ENCODE measurements at places on chromosomes 3 and 15.
A peak's percentile ranks its signal among the peaks of the same experiment; 100 is the strongest.

DNA sequence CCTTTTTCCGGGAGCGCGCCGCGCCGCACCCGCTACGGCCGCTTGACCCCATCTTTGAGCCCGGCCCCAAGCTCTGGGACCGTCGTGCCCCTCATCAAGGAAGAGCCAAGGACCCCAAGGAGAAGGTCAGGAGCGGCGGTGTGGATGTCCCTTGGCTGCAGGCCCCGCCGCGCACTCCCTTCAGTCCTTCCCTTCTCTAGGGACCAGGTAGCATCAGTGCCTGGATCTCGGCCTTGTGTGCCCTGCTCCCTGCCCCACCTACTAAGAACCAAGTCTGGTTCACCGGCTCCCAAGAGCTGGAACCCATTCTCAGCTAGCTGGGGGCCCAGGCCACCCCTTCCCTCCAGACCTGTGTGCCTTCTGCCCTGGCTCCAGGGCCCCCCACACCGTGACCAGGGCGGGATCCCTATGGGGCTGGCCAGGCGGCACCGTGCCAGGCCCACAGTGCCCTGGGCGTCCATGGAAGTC lies 69.3 kb upstream of the CGNL1 start:
- peak; percentile 13 for ATAC-seq

DNA sequence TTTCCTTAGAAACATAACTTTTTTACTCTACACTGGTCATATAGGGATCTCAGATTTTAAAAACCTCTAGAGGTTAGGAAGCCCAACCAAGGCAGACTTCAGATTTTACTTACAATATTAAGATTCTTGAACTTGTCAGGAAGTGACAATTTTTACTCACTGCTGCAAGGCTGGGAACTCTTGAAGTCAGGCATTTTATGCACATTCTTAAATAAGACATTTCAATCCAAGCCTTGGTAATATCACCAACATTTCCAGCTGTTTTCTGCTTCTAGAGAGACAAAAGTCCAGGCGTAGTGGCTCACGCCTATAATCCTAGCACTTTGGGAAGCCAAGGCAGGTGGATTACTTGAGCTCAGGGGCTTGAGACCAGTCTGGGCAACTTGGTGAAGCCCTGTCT lies 33.6 kb upstream of the UBP1 start:
- no peak for ATAC-seq

GRCh38 chr3:123880998-123881561 lies 3.1 kb downstream of the MYLK start:
- ATAC-seq = no peak

- peak; percentile 24 for ATAC-seq
These were observed 4.2 kb upstream of the CCR2 start for GRCh38 chr3:46349484-46350261.

DNA sequence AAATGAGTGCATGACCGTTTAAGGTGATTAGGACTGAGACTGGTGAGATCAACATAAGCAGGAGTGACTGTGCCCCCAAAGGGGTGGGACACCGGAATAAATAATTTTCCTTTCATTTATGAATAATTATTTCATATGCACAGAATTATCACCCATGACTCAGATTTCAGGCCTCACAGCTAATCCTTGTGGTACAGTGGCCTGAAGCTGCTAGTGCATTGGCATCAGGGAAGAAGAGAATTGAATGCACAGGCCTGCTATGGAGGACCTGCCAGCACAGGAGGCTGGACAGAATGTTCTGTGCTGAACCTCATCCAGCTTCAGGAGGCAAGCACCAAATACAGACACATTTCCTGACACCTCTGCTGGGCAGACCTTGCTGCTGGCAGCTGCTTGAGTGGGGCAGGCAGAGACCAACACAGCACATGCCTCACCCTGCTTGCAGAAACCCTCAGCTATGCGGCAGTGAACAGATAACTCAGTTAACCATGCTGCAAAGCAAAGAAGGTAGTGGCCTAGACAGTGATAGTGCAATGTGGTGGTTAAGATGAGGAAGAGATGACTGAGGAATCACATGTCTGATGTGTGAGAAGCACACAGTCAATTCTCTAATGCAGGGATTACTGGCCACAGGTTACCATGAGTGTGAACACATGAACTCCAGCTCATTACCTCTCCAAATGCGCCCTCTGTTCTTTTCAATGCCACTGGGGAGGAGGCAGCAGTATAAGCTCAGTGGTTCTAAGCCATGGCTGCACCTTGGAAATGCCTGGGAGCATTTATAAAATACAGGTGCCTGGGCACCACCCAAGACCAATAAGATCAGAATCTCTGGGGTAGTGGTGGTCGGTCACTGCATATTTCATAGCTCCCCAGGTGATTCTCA lies 68.1 kb upstream of the SCN5A start:
- ATAC-seq = no peak

DNA sequence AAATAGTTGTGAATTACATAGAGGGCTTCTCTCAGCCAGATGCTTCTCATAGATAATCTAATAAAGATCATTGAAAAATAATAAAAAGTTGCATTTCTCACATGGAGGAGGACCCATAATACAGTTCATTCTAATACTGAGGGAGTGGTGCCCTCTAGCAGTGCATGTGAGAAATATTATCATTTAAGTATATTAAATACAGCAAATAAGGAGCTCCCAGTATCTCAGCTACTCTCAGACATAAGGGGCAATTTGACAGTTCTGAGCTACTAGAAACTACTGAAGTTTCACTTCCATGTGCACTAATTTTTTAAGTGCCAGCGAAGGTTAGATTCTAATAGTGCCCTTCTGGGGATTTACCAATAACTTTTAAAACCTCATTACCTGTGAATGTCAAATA lies 188.3 kb downstream of the IL5RA start:
- ATAC-seq = no peak

DNA sequence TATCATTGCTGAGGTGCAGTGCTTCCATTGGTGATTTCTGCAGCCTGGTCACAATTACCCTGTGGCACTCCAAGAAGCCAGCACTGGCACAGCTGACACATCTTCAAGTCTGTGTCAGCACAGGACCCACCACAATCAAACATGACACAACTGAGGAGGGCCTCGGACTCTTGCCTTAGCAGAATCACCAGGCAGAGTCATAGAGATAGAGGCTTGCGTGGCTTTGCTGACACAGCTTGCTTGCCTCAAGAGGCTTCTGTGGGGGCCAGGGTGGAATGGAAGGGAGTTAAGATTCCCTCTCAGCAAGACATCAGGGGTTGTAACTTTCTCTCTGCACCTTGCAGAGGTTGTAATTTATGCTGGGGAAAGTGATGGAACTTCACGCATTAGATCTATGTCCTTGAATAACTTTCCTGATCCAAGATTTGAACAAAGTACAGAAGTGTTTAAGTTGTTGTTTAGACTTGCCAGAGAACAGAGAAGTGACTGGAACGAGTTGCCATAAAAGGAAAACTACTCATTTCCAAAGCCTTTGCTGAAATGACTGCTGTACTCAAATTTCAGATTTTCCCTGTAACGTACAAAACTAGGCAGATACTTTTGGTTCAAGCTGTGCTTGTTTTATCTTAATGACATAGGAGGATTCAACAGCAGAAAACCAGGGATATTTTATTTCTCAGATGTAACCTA lies 170.7 kb downstream of the DIPK2A start:
- ATAC-seq = no peak

DNA sequence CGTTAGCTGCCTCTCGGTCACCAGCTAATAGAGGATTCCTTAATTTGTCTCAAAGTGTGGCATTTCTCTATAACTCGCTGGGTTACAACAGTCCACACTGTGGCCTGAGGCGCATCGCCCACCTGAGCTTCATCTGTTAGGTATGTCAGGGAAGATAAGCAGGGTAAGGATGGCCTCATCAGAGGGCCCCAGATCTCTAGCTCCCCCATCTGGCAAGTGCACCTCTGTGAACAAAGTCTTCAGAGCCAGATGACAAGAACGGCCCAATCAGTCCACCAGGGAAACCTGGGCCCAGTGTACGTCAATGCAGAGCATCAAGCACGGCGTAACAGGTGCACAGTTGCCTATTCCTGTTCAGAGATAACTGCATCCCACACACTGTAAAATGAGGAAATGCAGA lies 23.2 kb downstream of the FRG2C start:
- no peak for ATAC-seq

DNA sequence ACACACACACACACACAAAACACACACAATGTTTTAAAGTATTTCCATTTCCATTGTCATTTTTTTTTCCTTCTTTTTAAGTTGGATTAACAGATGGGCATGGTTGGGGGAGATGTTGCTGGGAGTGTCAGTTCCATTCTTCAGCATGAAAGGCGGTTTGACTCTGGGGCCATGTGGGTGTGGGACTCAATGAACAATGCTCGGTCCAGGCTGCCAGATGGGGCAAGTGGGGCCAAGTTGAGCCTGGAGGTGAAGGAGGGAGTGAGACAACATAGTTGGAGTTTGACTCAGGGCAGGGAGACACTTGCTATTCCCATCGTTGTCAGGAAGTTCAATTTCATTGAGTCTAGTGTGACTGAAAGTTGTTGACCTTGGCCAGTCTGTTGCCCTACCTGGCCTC lies 125.3 kb downstream of the TLE3 start:
- no peak for ATAC-seq

DNA sequence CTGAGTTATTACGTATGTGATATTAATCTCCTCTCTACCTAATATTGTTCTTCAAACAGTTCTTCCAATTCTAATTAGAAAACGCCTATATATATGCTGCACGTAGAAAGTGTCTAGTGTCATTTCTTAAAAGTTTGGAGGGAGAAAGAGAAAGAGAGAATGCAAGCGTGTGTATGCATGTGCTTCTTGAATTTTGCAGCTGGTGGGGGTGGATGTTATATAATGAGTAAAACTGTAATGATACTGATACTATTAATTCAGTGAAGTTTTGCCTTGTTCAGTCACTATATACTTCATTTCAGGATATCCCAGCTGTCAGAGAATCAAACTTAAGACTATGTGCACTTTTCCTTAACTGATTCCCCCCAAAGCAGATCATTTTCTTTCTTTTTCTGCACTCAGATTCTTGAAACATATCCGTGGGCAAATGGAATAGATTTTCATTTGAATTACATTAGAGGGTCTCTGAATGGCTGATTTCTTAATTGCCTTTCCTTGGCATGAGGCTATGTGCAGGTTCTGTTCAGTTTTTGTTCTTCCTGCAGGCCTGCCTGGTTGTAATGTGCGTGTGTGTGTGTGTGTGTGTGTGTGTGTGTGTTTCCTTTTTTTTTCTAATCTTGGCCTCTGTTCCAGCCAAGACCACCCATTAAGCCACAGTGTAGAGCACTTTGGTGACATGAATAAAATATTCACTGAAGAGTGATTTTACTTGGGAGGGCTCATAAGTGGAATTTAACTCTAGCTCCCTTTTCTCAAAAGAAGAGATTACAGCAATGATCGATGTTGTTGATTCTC lies 617.5 kb downstream of the RBMS3 start:
- ATAC-seq = no peak

GRCh38 chr15:69060744-69061143 lies 46.2 kb downstream of the NOX5 start:
- ATAC-seq = peak; percentile 89

DNA sequence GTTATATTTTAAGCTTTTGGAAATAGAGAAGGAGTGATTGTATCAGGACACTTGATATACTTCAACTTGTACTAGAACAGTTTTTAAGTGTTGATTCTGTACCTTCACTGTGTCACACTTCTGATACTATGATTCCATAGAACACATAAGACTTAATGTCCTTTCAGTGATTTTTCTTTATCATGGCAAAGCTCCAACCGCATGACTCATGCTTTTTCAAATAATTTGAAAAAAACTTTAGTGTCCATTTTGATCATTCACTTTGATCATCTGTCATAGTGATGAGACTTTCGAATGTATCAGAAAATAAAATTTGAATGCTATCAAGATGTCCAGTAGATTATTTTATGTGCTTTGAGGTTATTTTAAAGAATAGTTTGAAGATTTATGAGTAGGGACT lies 32.0 kb downstream of the AP4E1 start:
- ATAC-seq = no peak

GRCh38 chr3:171606151-171606751 lies 146.0 kb upstream of the TNIK start:
- ATAC-seq = no peak

GRCh38 chr15:80496096-80496495 lies 91.9 kb downstream of the ARNT2 start:
- ATAC-seq = no peak

- peak; percentile 23 for ATAC-seq
These were observed 4.2 kb downstream of the OCA2 start for GRCh38 chr15:28094732-28095521.

- ATAC-seq = no peak
These were observed 1.3 kb downstream of the GREM1 start for GRCh38 chr15:32718821-32719716.

DNA sequence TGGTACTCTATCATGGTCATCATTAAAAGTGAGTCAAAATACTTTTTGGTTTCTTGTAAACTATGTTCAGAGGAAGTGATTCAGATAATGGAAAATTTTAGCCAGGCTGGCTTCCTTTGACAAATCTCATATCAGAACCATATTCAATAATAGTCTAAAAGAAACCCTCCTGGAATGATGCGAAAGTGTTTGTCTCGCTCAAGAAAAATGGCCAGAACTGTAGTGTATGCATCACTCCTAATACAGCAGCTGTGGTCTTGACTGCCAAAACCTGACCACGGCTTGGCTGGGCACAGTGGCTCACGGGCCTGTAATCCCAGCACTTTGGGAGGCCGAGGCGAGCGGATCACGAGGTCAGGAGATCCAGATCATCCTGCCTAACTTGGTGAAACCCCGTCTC lies 35.6 kb upstream of the KCNMB2 start:
- no peak for ATAC-seq

- ATAC-seq = no peak
These were observed 9.9 kb downstream of the RFT1 start for GRCh38 chr3:53120336-53120735.

DNA sequence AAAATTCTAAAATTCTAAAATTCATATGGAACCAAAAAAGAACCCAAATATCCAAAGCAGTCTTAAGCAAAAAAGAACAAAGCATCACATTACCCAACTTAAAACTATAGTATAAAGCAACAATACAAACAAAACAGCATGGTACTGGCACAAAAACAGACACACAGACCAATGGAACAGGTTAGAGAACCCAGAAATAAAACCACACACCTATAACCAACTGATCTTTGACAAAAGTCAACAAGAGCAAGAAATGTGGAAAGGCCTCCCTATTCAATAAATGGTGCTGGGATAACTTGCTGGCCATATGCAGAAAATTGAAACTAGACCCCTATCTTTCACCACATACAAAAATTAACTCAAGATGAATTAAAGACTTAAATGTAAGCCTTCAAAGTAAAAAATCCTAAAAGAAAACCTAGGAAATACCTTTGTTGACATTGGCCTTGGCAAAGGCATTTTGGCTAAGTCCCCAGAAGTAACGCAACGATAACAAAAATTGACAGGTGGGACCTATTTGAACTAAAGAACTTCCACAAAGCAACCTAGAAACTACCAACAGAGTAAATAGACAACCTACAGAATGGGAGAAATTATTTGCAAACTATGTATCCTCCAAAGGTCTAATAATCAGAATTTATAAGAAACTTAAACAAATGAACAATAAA lies 56.9 kb downstream of the TTBK2 start:
- no peak for ATAC-seq

GRCh38 chr3:162192340-162193029 lies 695.9 kb downstream of the OTOL1 start:
- no peak for ATAC-seq

- ATAC-seq = no peak
These were observed 64.6 kb upstream of the FHIT start for GRCh38 chr3:61315871-61316270.
